ENCODE measurements at places on chromosomes 16 and 17.

GRCh38 chr16:66746048-66746447 lies 5.4 kb downstream of the DYNC1LI2 start:
- DNase-seq = no peak

- no peak for DNase-seq
Measured at GRCh38 chr17:49456183-49456965, 38.7 kb upstream of the NGFR start.

DNA sequence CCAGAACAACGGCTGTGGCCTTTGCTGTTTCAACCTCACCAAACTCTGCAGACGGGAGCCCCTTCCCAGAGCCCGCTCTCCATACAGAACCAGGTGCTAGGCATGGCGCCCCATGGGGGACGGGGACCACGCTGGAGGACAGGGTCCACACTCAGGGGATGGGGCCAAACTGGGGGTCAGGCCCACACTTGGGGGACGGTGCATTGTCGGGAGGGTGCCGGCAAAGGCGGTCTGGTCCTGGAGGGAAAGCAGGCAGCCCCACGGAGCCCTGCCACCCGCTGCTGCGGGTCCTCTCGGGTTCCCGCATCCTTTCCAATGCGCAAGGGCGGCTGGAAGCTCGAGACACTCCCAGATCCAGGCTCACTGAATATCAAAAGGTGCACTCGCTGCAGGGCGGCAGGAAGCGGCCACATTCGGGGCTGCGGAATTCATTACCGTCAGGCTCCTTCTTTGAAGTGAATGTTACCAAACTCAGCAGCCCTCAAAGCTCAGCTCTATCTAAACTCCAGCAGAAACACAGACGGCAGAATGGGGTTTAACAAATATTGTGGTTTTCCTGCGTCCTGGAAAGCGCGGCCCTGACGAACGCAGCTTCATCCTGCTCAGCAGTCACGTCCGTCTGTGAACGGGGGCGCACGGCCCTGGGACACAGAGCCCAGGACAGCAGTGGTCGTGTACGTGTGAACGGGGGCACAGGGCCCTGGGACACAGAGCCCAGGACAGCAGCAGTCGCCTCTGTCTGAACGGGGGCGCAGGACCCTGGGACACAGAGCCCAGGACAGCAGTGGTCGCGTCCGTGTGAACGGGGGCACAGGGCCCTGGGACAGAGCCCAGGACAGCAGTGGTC lies 41.3 kb downstream of the LMF1 start:
- DNase-seq = no peak

DNA sequence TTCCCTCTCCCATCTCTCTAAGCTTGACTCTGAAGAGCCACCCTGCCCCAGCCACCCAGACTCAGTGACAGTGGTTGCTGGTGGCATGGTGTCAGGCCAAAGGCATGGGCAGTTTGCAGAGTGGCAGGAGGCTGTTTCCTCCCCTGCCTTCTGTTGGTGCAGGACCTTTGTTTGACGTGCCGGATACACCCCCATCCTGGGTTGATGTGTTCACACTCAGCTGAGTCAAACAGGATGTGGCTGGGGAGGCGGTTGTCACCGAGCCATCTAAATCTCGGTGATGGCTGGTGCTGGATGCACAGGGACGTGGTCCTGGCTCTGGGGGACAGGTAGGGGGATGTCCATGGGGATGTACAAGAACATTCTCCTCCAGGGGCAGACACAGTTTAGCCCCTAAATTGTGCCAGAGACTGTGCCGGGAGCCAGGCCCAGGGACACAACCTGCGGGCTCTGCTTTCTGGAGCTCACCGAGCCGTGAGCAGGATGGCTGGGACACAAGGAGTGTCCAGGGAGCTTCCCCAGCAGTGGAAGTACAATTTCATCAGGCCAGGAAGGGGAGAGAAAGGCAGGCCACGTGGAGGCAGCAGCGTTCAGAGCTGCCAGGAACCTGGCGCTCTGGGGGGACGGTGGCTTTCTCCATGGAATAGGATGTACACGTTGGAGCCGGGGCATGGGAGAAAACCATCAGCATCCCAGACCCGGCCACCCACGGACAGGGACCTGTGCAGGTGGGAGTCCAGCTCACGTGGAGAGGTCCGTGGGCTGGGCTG lies 264.2 kb downstream of the SEC14L1 start:
- DNase-seq = no peak

GRCh38 chr17:71937914-71938313 lies 182.9 kb upstream of the SOX9 start:
- no peak for DNase-seq

- DNase-seq = no peak
Measured at GRCh38 chr17:68095205-68095811, 59.8 kb downstream of the KPNA2 start.

DNA sequence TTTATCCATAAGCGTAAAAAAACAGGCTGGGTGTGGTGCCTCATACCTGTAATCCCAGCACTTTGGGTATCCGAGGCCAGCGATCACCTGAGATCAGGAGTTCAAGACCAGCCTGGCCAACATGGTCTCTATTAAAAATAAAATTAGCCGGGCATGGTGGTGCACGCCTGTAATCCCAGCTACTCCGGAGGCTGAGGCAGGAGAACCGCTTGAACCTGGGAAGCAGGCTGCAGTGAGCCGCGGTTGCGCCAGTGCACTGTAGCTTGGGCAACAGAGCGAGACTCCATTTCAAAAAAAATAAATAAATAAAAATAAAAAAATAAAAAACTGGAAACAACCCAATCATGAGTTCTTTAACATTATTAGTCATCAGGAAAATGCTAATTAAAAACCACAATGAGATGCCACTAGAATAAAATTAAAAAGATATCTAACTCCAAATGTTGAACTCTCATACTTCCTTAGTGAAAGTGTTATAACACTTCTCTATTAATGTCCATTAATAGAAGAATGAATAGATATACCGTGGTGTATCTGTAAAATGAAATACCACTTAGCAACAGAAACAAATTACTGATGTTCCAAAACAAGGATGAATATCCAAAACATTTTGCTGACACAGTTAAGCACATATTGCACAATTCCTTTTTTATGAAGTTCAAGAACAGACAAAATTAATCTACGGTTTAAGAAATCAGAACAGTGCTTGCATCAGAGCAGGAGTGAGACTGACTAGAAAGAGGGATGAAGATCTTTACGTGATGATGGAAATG lies 13.1 kb downstream of the MPHOSPH6 start:
- no peak for DNase-seq

GRCh38 chr16:19406891-19407491 lies 10.7 kb upstream of the TMC5 start:
- DNase-seq = no peak

GRCh38 chr16:48556913-48557351 lies 53.0 kb downstream of the N4BP1 start:
- DNase-seq = no peak

- DNase-seq = no peak
Measured at GRCh38 chr17:47719411-47720152, 13.5 kb upstream of the TBX21 start.

DNA sequence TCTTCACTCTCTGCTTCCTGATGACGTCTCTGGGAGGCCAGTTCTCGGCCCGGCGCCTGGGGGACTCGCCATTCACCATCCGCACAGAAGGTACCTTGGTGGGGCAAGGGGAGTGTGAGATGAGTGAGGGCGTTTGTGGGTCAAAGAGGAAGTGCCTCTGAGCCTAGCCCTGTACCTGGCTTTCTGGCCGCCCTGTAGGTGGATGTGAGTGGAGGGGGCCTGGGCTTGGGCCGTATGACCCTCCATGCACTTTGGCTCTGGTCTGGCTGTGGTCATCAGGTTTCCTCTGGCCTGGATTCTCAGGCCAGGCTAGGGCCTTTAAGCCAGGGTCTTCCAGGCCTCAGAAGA lies 4.6 kb downstream of the MGAT5B start:
- no peak for DNase-seq

DNA sequence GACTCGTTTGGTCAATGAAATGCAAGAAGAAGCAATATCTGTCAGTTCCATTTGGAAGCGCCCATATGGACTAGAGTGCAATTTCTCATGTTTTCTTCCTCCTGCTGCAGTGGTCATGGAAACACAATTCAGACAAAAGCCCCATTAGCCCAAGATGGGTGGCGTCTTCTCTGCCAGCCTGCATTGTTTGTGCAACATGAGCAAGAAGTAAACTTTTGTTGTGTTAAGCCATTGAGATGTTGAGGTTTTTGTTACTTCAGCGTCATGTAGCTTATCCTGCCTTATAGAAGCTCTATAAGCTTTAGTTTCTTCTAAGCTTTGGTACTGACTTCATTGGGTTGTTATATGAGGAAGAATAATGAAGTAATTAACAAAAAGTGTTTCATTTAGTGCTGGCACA lies 137.4 kb downstream of the NPIPB5 start:
- DNase-seq = no peak

- no peak for DNase-seq
Measured at GRCh38 chr17:74610108-74610507, 13.4 kb downstream of the CD300E start.

DNA sequence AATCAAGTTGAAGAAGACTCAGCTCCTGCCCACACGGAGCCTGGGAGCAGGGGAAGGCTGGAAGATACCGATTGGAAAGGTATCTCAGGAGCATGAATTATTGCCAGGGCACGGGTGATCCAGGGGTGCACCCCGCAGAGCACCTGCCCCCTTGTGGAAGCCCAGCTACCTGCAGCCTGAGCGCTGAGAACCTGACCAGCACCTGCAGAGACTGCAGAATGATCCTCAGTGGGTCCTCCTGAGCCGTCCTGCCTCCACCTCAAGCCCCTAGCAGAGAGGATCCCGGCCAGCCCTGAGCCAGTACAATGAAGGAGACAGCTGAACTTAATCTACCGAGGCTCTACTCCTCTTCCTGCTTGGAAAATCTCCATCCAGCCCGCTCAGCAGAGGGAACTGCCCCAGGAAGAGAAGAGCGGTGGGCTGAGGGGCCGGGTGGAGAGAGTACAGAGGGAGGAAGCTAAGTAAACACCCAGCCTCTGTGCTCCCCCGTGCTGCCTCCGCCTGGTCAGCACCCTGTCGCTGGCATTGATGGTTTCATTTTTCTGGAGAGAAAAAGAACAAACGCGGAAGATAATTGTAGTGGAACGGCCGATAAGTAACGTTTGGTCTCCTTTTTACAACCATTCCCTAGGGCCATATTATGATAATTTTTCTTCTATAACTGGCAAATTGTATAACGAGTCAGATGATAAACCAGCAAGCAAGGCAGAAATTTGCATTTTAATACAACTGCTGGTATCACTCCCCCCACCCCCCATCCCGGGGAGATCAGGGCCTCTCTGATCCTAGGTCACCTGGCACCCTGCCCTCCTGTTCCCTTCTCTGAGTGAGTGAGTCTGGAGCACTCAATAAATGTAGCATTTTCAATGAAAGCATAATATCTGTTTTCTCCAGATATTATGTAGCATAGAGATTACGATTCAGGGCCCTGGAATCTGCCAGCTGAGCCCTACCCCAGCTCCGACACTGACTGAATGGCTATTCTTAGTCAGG lies 204.5 kb upstream of the RPL38 start:
- DNase-seq = peak; percentile 80

GRCh38 chr17:17682737-17683680 lies 1.8 kb downstream of the RAI1 start:
- peak; percentile 70 for DNase-seq

GRCh38 chr17:77832180-77832560 lies 126.3 kb upstream of the TNRC6C start:
- no peak for DNase-seq

DNA sequence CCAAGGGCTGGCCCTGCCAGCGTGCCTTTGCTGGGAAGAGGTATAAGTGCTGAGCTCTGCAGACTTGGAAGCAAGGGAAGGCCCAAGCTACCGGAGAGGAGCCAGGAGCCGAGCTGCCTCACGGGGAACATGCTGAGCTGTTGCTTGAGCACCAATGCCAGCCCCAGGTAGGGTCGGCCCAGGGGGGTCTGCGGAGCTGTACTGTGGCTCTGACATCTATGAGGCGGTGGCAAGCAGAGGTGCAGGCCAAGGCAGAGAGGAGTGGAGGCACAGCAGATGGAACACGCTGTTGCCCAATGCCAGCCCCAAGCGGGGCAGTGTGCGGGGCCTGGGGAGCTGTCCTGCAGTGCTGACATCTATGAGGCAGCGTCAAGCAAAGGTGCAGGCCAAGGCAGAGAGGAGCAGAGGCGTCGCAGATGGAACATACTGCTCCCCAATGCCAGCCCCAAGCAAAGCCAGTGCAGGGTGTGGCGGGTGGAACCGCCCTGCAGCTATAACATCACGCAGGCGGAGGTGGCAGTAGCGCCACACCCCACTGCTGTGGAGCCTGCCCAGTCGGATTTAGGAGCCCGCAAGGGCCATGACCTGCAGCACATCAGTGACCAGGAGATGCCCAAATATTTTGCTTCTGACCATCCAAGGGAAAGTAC lies 10.0 kb downstream of the GGA2 start:
- no peak for DNase-seq

DNA sequence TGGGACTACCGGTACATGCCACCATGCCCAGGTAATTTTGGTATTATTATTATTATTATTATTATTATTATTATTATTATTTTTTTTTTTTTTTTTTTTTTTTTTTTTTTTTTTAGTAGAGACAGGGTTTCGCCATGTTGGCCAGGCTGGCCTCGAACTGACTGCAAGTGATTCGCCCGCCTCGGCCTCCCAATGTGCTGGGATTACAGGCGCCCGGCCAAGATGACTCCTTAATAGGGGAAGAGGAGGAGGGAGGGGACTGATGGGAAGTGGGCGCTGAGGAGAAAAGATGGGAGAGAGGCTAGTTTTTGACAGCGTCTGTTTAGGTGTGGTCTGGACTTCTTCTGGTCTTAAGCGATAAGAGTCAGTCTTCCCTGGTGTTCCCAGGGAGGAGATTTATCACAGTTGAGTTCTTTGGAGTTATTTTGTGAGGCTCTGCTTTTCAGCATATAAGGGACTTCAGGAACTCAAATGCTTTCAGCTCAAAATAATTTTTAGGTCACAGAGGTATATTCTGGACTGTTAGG lies 34.4 kb upstream of the SLC5A10 start:
- DNase-seq = no peak

- no peak for DNase-seq
Measured at GRCh38 chr16:11340710-11341109, 4.5 kb upstream of the RMI2 start.

GRCh38 chr16:8782673-8783072 lies 14.8 kb downstream of the TMEM186 start:
- DNase-seq = no peak

DNA sequence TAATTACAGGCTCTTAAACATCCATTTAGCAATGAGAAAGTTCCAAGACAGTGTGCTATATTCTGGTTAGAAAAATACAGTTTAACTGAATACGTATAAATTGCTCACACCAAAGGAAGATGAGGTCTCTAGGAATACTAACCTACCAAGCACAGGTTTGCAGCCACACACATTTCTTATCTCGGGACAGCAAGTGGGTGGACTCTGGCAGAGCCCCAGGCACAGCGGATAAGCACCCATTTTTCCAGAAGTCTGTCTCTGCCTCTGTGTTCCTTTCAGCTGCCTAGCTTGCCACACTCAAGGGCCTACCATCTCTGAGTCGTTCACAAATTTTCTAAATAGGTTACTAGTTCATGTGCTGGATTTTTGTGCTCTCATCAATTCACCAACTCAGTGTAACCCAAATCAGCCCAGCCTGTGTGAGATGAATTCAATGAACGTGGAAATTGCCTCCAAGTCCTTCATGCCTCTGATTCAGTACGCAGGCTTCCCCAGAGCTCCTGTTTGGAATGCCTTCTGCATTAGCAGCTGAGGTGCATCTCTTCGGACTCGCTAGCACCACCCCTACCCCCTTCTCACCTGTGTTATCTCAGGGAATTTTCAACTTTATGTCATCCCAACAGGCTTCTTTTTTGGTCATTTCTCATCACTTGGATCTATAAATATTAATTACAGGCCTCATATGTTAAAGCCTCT lies 581.0 kb upstream of the CDH11 start:
- DNase-seq = no peak
